ENCODE measurements at places on chromosomes 3 and 15.
A peak's percentile ranks its signal among the peaks of the same experiment; 100 is the strongest.

DNA sequence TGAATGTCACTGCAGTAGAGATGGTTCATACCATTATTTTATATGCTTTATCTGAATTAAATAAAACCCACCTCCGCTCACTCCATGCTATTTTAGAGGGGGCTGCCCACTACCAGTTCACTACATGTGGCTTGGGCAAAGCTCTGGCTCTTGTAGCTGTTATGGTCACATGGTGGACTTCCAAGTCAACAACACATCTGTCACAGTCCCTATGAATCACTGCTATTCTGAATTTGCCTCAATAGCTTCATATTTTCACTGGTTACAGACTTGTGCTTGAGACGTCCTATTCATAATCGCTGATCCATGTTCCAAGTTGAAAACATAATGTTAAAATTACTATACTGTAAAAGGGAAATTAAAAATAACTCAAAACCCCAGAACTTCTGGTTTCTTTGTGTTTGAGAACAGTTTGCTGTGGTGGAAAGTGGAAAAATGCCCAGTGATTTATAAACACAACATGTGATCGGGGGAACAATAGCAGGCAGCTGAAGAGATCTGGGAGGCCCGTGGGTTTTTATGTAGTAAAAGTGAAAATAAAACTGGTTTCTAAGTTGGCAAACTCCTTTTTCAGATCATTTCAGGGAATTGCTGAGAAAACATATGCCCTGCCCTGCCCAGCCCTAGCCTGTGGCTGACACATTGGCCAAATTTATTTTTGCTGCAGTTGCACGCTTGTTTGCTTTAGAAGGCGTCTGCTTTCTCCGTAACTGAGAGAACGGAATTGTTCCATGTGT, 128.8 kb upstream of the PRR23C start:
- DNase-seq: no peak

DNA sequence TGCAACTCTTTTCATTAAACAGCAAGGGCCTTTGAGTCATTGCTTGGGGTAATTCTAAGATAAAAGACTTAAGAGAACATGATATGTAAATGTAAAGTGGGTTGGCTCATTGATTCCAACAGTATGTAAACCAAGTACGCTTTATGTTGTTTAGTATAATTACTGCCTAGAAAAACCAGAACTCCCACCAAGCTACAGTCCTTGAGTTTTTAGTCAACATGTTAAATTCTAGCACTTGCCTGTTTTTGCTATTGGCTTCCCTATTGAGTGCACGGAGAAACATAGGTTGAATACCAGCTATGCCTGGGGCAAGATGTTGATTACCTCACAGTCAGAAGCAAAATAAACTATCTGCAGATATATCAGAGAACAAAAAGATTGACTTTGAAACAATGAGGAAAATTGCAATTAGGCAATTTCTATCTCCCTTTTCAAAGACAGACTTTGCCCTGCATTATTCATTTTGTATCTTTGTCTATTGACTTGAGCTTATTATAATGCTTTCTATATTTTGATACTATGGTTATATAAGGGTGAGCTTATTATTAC, 179.3 kb downstream of the ZPLD1 start:
- DNase-seq: no peak

DNA sequence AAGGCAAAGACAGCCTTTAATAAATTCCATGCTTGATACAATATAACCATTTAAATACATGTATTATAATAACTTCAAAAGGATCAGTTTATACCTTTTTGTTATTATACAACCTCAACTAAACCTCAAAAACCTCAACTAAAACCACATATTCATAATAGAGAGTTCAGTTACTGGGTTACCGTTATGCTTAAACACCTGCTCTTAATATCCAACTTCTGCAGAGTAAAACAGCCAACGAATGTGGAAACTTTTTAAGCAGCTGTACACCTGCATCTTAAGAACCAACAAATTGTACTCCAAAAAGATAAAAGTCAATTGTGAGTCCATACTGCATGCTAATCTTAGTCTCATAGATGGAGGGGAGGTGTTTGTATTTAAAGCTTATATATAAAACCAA, 53.5 kb downstream of the TFDP2 start:
- no peak for DNase-seq

GRCh38 chr15:63918317-63918672, 84.5 kb upstream of the HERC1 start:
- no peak for DNase-seq

DNA sequence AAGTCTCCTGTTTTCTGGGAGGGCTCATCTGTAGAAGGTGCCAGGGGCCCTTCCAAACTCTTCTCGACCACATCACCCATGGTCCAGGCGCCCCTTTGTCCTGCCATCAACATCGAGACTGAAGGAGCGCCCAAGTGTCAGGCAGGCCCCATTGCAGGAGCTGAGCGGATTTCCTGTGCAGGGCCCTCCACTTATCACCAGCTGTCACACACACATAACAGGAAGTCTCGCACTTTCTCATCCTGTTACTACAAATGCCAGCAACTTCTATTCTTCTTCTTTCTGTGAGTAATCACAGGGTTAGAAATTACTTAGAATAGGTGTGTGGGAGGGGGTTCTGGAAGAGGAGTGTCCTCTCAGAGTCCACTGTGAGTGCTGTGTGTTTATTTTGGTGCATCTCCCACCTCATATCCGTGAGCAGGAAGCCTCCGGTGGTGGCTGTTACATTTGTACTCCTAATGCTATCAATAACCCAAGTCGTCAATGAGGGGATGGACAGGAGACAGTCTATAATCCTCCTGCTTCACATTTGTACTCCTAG, at the start of gene KLHL6:
TSS of gene KLHL6 (minus strand) at position 166 of the 541 bp plus-strand sequence. CDS start at position 113, 53 bp downstream.
- DNase-seq: no peak

DNA sequence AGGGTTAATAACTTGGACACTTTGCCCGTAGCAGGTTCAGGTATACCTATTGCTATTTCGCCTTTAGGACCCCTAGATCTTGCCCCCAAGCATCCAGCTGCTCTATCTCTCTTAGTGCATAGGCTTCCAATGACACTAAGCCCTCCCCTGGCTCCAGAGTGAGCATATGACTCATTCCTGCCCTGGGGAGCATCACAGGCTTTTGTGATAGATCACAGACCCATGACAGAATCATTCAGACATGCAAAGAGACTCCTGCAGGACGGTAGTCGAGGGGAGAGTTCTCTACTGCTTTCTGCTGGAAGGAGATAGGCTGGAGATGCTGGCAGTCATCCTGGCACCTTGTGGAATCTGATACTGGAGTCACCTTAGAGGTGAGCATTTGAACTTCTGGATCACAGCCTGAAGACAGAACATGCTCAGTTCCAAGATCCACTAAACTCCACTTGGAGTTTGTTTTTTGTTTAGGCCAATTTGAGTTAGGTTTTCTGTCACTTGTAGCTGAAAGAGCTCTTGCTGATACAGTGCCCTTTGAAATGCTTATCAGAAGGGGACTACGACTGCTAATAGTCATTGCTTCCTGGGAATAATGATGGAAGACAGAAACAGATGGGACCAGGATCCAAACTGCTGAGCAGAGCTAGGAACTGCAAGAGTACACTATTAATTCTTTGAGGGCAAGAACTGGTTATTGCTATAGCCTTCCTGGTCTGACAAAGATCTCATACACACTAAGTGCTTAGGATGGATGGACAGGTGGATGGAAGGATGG, 11.0 kb downstream of the LYSMD2 start:
- no peak for DNase-seq

GRCh38 chr15:35244227-35244626, 159.1 kb upstream of the NANOGP8 start:
- no peak for DNase-seq

GRCh38 chr3:130258532-130258952, 86.9 kb upstream of the COL6A5 start:
- no peak for DNase-seq

- DNase-seq: peak; percentile 2
These were observed 567 bp downstream of the TICRR start for GRCh38 chr15:89575656-89576416.

- no peak for DNase-seq
These were observed 2.2 kb downstream of the SATB1 start for GRCh38 chr3:18422972-18423371.

GRCh38 chr3:137075020-137075419, 117.2 kb downstream of the IL20RB start:
- DNase-seq: no peak

DNA sequence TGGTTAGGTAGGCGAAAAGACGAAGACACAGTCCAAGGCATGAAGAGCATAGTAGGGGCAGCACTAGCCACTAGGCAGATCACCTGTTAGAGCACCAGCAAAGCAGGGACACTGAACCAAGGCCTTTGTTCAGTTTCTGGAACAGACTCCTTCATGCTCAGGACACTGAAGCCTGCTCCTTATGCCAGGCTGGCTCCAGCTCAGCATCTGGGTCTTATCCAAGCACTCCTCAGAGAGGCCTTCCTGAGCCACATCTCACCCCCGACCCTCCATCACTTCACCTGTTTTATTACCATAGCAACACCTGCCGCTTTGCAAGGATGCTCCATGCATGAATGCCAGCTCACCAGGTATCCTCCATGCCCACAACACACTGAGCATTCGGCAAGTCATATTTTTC, 206.3 kb upstream of the CHRNA7 start:
- no peak for DNase-seq

DNA sequence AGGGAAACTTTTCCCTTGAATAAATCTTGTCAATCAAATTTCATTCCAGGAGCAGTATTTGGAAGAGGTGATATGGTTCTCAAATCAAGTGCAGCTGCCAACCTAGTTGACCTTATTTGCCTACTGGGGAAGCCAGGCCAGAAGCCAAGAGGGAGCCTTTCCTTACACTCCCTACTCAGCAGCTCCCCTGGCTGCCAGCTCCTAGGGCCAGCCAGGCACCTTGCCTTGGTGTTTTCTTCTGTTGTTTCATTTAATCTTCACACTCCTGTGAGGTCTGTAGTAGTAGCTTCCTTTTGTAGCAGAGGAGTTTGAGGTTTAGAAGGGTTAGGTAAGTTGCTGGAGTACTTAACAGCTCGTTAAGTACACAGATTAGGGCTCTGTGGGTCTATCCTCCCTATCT, 22.6 kb downstream of the MKRN2OS start:
- DNase-seq: no peak

- DNase-seq: no peak
These were observed 189.9 kb downstream of the VGLL3 start for GRCh38 chr3:86801066-86801465.

- DNase-seq: no peak
These were observed 21.1 kb upstream of the IP6K2 start for GRCh38 chr3:48738144-48738536.

DNA sequence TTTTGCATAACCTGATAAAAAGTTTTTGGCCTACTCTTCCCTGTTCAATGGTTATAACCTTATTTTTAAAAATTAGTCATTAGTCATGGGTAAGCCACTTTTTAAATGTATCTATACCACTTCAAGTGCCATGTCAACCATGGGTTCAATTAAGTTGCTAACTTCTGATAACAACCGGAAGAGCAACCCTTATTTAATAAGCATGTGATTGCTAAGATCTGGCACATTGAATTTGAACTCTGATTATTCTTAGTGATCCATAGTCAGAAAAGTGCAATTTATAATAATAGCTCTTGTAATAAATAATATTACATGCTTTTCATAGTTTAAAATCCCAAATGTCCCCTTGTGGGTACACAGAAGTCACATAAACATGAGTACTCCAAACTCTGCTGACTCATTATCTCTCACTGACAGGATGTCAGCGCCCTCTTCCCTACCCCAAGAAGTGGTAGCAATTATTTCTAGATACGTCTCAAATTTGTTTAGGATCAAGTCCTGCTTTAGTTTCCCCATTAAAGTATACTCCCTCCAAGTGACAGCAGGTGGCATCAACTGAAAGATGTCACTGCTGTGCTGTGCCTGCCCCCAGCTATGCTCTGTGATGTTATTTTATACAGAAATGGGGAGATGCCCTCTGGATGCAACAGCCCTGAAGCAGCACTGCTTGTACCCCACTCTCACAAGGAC, 18.6 kb downstream of the SAMD7 start:
- no peak for DNase-seq

DNA sequence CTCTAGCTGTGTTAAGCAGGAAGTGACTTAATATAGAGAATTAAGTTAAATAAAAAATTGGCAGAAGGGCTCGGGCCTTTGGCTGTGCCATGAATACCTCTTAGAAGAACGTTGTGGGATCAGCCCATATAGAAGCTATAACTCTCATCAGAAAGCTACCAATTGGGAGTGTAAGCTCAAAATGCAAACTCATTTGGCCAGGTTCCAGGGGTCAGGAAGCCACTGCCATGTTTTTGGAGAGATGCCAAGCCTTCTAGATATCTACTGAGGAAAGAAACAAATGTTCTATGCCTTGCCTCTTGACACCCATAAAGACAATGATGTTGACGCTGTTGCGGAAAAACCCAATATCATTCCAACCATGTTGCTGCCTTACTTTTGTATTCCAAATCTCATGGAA, 475.2 kb upstream of the TGFBR2 start:
- DNase-seq: no peak

GRCh38 chr3:80366808-80367548, 599.2 kb upstream of the ROBO1 start:
- DNase-seq: no peak

GRCh38 chr3:105093371-105094252, 273.1 kb upstream of the ALCAM start:
- DNase-seq: no peak

DNA sequence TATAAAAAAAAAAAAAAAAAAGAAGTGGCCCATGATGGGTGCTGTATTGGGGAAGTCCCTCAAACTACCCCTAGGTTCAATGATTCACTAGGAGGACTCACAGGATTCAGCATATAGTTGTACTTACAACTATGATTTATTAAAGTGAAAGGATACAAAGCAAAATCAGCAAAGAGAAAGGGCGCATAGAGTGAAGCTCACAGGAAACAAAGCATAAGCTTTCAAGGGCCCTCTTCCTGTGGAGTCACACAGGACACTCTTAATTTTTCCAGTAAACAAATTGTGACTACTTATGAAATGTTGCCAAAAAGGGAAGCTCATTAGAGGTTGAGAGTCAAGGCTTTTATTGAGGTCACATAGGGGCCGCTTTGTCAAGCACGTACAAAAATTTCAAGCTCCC, 153.7 kb upstream of the GAP43 start:
- DNase-seq: no peak

DNA sequence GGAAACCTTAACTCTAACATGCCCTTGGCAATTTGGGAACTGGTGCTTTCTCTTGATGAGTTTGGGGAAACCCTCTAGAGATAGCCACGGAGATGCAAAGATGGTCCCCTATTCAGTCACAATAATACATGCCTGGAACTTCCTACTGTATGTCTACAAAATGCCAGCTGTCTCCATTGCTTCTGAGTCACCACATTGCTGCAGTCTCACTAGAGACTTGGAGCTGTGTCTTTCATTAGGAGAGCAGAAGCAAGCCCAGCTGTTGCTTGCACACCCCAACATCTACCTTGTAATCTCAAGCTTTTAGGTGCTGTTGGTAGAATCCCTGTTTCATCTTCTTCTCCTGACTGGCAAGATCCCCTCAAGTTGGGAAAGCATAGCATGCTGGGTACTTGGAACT, 261.0 kb downstream of the ADAMTSL3 start:
- DNase-seq: no peak
